ENCODE measurements at places on chromosomes 12 and 14. TPM values are rescaled to one million over a fixed set of nuclear protein-coding genes. Genes with fewer than 3 reads are reported as not detected.

DNA sequence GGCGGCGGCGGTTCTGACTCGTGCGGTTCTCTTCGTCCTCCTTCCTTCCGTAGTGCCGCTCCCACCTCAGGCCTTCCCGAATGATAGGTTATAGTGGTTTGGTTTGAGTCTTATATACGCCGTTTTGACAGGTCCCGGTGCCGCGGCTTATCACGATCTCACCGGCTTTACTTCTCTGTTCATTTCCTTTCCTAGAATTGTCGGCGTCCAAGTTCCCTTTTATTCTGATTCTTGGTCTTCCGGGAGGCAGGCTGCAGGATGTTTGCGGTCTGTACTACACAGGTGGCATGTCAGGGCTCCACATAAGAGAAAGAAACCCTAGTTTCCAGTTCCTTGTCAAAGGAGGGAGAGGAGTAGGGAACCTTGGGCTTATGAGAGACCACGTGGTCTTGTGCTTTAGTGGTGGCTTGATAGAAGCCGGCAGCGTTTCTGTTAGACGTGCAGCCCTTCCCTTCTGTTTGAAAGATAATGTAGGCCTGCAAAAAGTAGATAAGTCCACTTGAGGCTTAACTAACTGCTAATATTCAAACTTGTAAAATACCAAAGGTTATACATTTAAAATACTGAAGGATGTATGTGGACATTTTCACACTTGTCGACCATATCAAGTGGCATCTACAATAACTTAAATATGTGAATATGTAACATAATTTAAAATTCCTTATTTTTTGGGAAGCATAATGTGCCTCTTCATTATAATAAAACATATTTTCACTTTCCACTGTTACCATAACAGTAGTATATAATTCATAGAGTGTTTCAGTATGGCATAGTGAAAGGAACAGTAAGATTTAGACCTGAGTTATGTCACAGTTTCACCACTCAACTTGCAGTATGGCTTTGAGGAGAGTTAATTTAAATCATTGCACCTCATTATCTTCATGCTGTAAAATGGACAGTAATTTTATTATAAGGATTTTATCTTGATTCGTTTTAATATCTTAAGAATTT, 804 bp downstream of the USP15 start:
- DNase-seq, result no peak

Gene FGD4
- total RNA-seq, result 36.3 TPM

DNA sequence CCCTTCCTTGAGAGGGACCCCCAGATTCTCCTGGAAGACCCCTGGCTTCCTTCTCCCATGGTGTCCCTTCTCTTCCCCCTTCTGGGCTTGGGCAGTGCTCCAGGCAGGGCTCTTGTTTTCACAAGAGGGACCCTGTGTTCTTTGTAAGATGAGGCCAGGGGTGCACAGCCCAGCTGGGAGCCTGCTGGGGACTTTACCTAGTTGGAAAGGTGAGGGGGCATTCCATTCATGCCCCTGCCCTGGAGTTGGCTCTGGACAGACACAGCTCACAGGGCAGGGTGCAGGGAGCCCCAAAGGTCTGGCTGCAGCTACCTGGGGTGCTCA, 31.2 kb downstream of the ISCA2 start:
- no peak for DNase-seq

Gene SYCP3
- 0.26 TPM for total RNA-seq

DNA sequence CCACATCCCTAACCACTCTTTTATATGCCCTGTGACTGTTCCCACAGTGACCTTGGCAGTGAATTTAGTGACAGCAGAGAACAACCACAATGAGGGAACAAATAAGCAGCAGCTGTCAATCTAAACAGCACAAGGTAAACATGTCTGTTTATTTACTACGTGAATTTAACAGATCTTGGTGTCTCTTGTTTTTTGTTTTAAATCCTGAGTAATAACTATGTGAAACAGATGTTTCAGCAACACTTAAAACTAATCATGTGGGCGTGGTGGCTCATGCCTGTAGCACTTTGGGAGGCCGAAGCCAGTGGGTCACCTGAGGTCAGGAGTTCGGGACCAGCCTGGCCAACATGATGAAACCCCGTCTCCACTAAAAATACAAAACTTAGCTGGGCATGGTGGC, 17.0 kb upstream of the CFAP54 start:
- DNase-seq, result no peak
